ENCODE measurements at places on chromosomes 3 and 15.

DNA sequence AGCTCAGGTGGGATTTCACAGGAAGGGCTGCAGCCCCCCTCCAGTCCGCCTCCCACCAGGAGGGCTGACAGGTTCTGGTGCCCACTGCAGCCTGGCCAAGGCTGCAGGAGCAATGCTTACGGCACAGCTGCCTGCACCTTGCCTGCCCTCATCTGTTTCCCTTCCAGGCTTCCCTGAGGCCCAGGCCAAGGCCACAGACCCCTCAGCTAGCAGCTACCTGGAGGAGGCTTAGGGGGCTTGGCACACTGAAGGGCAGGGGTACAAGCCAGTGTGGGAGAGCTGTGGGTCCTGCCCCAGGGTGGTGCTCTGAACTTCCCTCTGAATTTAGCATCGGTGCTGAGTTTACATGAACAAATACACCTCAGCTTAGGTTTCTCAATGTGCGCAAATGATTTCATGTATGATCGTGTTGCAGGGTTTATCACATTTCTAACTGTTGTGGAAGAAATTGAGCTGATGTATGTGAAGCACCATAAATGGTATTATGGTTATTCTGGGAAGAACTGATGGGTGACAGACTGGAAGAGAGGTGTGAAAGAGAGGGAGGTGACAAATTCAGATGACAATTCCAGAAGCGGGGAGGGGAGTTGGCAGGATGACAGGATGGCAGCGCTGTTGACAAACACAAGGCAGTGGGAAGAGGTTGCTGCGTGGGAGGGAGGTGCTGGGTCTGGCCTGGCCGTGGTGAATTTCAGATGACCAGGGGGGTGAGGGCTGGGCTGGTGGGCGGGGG, 6.1 kb downstream of the RHCG start:
- DNase-seq = no peak

- DNase-seq = no peak
These were observed 116.1 kb downstream of the TFDP2 start for GRCh38 chr3:142033292-142033691.

GRCh38 chr3:186210852-186211500, 102.1 kb upstream of the ETV5 start:
- no peak for DNase-seq

DNA sequence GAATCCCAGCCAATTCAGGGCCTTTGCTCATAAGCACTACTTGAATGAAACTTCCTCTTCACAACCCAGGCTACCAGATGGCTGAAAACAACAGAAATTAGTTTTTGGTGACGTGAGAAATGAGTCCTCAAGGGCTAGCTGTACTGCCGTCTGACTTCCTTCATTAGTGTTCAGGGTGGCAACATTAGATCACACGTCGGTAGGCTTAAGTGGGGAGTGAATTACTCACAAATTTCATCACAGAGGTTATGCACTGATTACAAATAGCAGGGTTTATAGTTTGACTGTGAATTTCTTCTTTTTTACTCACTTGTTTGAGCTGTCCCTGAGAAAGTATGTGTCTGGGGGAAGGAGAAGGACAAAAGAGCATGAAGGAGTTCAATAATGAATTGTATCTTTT, 397.2 kb downstream of the GAP43 start:
- no peak for DNase-seq

DNA sequence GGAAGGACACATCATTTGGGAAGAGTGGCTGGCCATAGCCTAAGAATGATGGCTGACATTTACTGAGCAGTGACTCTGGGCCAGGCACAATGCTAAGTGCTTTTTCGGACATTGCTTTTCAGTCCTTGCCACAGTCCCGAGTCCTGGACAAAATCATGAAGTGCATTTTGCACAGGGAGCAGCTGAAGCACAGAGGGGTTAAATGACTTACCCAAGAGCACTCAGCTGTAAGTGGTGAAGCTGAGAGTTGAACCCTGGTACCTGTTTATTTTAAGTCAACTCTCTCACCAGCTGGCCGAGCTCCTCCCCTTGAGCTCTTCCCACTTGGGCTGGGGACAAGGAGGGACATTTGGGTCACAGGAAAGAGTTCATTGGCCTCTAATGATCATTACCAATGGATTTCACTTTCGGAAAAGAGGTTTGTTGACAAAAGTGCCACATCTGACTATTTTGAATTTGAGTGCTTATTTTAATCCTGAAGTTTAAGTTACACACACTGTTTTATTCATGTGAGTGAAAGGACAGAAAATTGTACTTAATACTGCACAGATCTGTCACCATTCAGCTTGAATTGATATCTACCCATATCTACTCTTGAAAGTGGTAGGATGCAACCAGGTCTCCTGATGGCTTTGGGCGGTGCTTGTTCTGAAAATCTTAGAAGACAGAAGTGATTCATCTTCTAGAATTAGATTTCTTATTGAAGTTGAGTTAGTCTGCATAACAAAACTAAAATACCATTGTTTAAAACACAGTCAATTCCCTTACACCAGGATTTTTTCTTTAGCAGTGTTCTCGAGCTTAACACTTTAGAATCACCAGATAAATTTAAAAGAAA, 368.7 kb upstream of the PROK2 start:
- DNase-seq = no peak

GRCh38 chr3:32843510-32844321, 25.9 kb downstream of the TRIM71 start:
- no peak for DNase-seq
